ENCODE measurements at places on chromosomes 3 and 15.

DNA sequence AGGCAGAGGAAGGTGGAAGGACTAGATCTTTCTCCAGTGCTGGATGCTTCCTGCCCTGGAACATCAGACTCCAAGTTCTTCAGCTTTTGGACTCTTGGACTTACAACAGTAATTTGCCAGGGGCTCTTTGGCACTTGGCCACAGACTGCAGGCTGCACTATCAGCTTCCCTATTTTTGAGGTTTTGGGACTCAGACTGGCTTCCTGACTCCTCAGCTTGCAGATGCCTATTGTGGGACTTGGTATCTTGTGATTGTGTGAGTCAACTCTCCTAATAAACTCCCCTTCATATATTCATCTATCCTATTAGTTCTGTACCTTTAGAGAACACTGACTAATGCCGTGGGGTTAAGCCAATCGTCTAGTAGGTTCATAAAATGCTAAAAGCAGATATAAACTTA, 8.8 kb upstream of the B3GNT5 start:
- H3K36me3 ChIP-seq, result no peaks in the 10 kb centered on the region
- H3K27me3 ChIP-seq, result no peaks in the 10 kb centered on the region
- H3K4me3 ChIP-seq, result no peak overlapping the region
- no peak for DNase-seq

DNA sequence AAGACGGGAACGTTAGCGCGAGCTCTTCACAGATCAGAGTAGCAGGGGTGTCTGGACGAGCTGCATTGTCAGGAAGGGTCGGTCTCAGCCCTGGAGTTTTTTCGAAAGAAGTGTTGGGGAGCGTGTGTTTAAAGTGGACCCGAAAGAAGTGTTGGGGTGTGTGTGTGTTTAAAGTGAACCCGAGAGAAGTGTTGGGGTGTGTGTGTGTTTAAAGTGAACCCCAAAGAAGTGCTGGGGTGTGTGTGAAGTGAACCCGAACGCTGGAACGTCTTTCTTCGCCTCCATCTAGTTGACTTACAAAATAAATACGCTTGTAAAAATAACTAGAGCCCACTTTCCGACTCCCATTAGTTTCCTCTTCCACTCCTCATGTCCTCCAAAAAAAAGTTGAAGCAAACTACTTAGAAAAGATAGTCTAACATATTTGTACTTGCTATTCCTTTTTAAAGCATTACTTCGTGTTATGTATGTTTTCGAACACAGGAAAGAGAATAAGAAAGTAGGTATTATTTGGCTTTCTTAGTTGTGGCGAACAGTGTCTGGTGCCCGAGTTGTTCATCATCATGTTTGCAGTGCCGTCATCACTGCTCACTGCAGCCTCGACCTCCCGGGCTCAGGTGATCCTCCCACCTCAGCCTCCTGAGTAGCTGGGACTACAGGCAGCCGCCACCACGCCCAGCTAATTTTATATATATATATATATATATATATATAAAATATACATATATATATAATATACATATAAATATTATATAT, 1.0 kb downstream of the LRCH3 start:
- peak overlapping the region; percentile 59 for H3K4me3 ChIP-seq
- H3K36me3 ChIP-seq, result no peaks in the 10 kb centered on the region
- H3K27me3 ChIP-seq, result no peaks in the 10 kb centered on the region
- peak; percentile 32 for DNase-seq
- H3K4me1 ChIP-seq, result peaks cover 2% of the 10 kb centered on the region

DNA sequence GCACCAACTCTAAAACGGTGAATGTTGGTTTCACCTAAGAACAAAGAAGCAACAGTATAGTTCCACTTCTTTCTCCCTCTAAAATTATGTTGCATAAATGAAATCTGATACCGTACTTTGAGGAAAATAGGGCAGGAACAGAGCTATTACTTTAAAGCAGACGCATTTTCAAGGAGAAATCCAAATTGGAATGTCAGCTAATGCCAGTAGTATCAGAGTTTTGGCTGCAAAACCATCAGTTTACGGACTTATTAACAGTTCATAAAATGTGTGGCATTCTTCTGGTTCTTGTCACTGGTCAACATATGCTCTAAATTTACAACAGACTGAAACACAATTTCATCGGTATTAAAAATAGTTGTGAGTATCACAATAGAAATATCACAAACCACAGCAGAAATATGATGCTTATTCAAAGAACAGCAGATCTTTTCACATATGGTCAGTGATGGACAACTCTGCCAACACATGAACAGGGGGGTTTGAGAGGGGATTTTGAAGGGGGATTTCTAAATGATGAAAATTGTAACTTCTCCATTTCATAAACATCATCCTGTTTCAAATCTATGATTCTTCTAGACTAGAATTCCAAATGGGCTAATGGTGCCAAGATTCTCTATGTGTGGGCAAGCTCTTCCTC, 38.7 kb upstream of the ROBO2 start:
- DNase-seq, result peak; percentile 28
- no peaks in the 10 kb centered on the region for H3K27me3 ChIP-seq
- H3K36me3 ChIP-seq, result no peaks in the 10 kb centered on the region
- H3K27ac ChIP-seq, result no peak overlapping the region
- no peaks in the 10 kb centered on the region for H3K4me1 ChIP-seq

DNA sequence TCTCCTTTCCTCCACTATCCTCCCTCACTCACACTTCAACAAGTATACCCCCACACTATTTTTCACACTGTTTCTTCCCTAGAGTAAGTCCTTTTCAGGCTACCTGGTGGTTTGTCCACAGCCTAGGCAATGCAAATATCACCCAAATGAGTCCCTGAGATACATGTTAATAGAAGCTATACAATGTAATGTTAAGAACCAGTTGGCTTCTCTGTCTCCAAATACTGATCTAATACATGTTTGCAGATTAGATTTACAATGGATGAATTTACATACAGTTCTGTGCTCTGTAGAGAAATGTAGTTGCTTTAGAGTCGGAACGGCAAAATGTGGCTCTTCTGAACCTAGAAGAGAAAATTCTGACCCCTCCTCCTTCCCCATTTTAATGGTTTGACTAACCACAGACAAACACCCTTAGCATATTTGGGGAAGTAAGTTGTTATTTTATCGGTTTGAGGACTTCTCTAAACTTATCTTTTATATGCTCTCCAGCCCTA, 63.6 kb upstream of the MBNL1 start:
- no peaks in the 10 kb centered on the region for H3K4me1 ChIP-seq
- no peaks in the 10 kb centered on the region for H3K27me3 ChIP-seq
- no peak overlapping the region for H3K27ac ChIP-seq
- H3K4me3 ChIP-seq, result no peak overlapping the region
- H3K36me3 ChIP-seq, result no peaks in the 10 kb centered on the region
- no peak for DNase-seq

DNA sequence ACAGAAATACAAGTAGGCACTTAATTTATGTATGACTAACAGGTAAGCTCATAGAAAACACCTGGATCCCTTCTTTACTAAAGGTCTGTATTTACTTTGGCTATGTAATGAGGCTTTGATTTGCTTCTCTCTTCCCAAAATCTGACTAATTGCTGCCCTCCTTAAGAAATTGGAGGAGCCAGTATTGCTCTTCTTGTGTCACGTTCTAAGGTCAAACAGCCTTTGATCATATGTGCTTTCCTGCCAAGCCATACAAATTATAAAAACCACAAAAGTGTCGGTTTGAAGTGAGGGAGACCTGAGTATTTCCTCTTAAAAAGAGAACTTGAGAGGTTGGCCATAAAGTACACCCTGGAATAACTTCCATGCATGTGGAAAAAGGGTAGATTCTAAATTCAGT, 112.1 kb upstream of the MB21D2 start:
- H3K27me3 ChIP-seq, result no peaks in the 10 kb centered on the region
- peak; percentile 20 for DNase-seq
- H3K36me3 ChIP-seq, result no peaks in the 10 kb centered on the region
- H3K4me1 ChIP-seq, result no peaks in the 10 kb centered on the region
- H3K27ac ChIP-seq, result no peak overlapping the region

GRCh38 chr15:61731099-61731498, 329.1 kb downstream of the VPS13C start:
- no peaks in the 10 kb centered on the region for H3K4me1 ChIP-seq
- DNase-seq, result no peak

DNA sequence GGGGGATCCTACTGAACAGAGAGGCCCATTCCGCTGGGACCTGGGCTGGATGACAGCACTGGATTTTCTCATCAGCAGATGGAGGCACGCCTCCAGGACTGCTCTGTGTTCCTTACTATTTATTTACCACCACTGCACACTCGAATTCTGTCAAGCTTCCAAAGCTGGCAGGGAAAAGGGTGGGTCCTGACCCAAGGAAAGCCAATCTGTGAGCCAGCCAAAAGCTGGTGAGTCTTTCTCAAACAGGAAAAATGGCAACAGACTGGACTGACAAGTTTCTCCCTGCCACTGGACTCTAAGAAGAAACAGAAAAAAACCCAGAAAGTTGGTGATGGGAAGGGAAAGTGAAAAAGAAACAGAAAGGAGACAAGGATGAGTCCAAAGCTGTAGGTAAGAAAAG, 37.8 kb downstream of the CD47 start:
- no peaks in the 10 kb centered on the region for H3K4me1 ChIP-seq
- H3K36me3 ChIP-seq, result no peaks in the 10 kb centered on the region
- H3K27ac ChIP-seq, result no peak overlapping the region
- H3K4me3 ChIP-seq, result no peak overlapping the region

DNA sequence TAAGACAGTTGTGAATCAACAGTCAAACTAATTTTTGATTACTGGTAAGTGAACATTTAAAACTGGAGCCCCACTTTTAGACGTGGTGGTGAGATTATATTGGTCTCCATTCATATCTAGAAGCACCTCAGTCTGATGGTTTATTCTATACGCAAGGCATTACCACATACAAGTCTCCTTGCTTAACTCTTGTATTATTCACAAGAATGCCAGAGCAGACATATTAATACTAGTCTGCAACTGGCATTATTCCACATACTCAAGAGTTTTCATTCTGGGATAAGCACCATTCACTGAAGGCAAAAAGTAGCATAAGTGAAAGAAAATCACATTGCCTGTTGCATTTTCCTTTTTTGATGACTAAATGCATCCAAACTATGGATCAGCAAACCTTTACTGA, 36.9 kb upstream of the MEIS2 start:
- H3K27me3 ChIP-seq, result no peaks in the 10 kb centered on the region
- DNase-seq, result peak; percentile 31
- no peak overlapping the region for H3K4me3 ChIP-seq
- no peaks in the 10 kb centered on the region for H3K36me3 ChIP-seq

DNA sequence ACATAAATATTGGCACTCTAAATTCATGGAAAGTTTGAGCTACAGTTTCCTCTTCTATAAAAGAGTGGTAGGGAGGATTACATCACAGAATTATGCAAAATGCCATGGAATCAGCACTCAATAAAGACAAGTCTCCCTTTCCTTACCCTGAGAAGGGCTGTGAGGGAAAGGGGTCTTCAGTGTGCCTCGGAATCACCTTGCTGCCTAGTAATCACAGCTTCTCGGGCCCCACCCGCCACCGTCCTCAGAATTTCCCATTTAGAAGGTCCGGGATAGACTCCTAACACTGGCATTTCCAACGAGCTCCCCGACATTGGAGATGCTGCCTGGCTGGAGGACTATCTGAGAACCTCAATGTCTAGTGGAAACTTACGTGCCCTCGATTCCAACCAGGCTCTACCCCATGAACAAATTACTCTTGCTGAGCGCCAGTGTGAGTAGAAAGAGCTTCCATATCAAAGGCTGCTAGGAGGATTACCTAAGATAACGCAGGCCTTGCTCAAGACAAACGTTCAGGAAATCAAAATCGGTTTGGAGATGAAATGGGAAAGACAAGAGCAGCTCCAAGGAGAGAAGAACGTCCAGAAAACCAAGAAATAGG, 92.1 kb upstream of the CHD2 start:
- H3K27ac ChIP-seq, result peak overlapping the region; percentile 94
- no peaks in the 10 kb centered on the region for H3K27me3 ChIP-seq
- no peaks in the 10 kb centered on the region for H3K36me3 ChIP-seq

GRCh38 chr15:63059075-63059474, 16.5 kb downstream of the TPM1 start:
- H3K4me1 ChIP-seq, result peaks cover 33% of the 10 kb centered on the region
- no peak overlapping the region for H3K4me3 ChIP-seq
- peaks cover 36% of the 10 kb centered on the region for H3K36me3 ChIP-seq
- H3K27me3 ChIP-seq, result no peaks in the 10 kb centered on the region

GRCh38 chr3:184910664-184911063, 98.7 kb downstream of the VPS8 start:
- no peaks in the 10 kb centered on the region for H3K36me3 ChIP-seq
- no peaks in the 10 kb centered on the region for H3K27me3 ChIP-seq
- H3K4me3 ChIP-seq, result no peak overlapping the region

DNA sequence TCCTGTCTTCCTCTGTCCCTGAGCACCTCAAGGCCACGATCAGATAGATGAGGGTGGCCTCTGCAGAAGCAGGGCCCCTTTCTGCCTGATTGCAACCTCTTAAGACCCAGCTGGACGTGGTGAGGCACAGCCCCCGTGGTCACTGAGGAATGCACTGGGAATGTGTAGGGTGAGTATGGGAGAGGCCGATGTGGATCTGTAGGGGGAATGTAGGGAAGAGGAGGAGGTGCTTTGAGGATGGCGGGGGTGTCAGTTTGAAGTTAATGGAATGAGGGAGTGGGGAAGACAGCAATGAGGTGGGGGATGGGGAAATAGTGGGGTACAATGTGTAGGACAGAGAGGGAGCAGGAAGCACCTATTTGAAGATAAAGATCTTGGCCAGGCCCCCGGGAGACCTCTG, 785 bp upstream of the IQCF5 start:
- no peak overlapping the region for H3K27ac ChIP-seq
- no peaks in the 10 kb centered on the region for H3K27me3 ChIP-seq
- H3K4me1 ChIP-seq, result no peaks in the 10 kb centered on the region

GRCh38 chr15:68106656-68107055, 52.5 kb downstream of the PIAS1 start:
- peak overlapping the region; percentile 38 for H3K27ac ChIP-seq
- peaks cover 3% of the 10 kb centered on the region for H3K4me1 ChIP-seq
- H3K27me3 ChIP-seq, result no peaks in the 10 kb centered on the region
- peak; percentile 76 for DNase-seq
- H3K36me3 ChIP-seq, result peaks cover 2% of the 10 kb centered on the region
- H3K4me3 ChIP-seq, result no peak overlapping the region

DNA sequence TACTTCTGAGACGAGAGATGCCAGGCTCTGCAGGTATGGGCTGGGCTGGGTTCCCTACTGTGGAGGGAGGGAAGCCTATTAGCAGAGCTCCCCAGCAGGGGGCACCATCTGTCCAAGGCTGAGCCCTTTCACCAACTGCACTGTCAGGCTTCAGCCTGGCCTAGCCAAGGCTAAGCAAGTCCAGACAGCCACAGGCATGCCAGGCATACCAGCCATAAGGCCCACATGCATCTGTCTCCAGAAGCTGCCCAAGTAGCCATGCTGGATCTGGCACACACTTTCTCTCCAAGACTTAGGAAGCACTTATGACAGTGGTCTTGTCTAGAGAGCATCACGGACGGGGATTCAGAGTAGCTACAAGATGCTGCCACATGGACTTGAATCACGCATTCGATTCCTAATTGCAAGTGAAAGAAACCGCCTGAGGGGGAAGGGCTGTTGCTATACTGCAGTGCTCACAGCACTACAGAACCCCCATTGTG, 28.3 kb downstream of the RUVBL1 start:
- no peaks in the 10 kb centered on the region for H3K27me3 ChIP-seq
- no peak overlapping the region for H3K4me3 ChIP-seq
- peaks cover 14% of the 10 kb centered on the region for H3K36me3 ChIP-seq

GRCh38 chr3:138366006-138366759, 17.8 kb downstream of the MRAS start:
- no peak overlapping the region for H3K4me3 ChIP-seq
- H3K36me3 ChIP-seq, result no peaks in the 10 kb centered on the region
- no peaks in the 10 kb centered on the region for H3K27me3 ChIP-seq
- H3K4me1 ChIP-seq, result no peaks in the 10 kb centered on the region

Measured in fibroblast of lung (primary cell).